ENCODE measurements at places on chromosomes 3 and 15.

GRCh38 chr3:155701882-155702465 is 42.9 kb downstream of the PLCH1 start:
- no peak for DNase-seq

DNA sequence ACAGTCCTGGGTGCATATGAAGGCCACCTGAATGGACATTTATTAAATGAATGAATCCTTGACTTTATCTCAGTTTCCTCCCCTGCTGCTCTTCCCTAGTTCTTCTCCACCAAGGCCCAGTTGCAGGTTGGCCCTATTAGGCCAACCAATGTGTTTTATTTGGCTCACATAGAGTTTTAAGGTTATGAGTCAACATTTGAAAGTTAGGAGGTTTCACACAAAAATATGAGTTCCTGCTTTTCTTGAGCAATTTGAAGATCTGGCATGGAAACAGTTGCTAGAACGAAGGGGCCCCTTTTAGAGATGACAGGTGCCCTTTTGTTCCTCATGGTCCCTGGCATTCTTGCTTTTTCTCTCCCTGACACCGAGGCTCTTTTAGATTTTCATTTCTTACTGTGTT is 83.0 kb upstream of the PDZRN3 start:
- DNase-seq, result no peak

DNA sequence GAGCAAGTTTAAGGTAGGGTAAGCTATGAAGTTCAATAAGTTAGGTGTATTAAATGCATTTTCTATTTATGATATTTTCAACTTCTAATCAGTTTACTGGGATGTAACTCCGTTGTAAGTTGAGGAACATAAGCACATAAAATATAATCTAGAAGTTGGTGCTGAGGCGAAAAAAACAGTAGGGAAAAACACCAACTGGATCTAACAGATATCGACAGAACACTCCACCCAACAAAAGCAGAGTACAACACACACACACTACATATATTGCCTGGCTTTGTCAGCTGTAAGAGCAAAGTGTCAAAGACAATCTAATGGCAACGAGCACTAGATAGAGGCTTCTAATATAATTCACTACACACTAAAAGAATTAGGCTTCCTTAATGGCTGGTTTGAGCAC is 8.4 kb downstream of the PIK3R4 start:
- DNase-seq, result no peak

- DNase-seq, result no peak
Measured at GRCh38 chr3:140974900-140975299, 33.3 kb downstream of the SLC25A36 start.

DNA sequence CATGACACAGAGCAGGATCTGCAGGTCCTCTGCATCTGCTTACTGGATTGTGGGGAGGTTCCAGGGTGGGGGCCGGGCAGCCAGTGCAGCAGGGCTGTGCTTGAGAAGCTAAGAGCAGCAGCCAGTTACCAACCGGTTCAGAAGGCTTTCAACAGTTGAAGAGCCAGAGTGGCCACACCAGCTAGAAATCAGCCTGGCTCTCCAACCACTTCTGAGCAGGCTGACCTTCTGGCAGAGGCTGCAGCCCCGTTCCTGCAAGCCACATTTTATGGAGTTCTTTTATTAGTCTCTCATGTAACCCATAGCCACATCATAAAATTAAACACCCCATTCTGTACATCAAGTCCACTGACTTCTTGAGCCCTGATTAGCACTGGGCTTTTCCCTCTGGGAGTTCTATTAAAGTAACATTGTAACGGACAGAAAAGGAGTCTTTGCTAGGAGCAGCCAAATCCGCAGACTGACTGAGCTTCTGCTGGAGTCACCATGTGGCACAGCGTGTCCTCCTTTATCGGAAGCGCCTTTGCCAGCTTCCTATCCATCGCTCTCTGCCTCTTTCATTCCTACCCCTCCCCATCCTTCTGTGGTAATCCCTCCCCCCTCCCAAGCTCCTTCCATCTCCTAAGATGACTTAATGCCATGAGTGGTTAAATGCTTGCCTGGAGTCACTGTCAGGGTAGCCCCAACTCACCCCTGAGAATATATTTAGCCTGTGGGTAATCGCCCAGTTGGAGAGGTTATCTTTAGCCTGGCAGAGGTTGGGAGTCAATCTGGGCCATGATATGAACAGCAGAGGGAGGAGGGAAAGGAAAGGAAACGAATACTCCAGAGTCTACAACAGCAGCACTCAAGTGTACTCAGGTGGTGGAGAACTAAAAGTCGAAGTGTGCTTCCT is 138.5 kb upstream of the HES1 start:
- no peak for DNase-seq

DNA sequence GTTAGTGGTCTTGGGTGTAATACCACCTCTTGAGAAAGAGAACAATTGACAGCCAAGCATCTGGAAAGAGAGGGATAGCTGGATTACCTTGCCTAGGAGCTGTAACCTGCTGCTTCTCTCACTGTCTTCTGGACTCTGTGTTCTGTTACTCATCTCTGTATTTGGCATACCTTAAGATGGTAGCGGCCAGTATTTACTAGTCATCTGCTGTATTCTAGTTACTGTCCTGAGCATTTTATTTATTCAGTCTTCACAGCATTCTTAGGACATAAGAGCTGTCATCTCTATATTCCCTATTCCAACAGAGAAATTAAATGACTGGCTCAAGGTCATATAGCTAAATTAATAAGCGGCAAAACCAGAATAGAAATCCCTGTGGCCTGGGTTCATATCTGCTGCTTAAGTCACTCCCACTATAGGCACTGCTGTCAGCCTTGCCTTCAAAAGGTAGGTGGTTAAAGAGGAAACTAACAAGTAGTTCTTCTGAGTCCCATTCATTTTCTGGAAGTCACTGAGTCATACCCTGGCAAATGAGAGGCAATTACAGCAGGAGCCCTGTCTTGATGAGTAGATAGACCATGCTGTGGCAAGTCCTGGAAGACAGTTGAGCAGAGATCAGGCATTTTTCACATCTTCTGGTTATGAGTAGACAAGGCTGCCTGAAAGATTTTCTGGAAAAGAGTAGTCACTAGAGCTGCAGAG is 68.2 kb downstream of the RAB7A start:
- DNase-seq, result no peak

DNA sequence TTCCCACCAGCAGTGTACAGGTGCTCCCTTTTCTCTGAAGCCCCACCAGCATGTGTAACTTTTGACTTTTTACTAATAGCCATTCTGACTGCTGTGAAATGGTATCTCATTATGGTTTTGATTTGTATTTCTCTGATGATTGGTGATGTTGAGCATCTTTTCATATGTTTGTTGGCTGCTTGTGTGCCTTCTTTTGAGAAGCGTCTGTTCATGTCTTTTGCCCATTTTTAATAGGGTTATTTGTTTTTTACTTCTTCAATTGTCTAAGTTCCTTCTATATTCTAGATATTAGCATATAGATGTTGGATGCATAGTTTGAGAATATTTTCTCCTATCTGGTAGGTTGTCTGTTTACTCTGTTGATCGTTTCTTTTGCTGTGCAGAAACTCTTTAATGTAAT is 14.6 kb downstream of the ACTC1 start:
- DNase-seq, result no peak

DNA sequence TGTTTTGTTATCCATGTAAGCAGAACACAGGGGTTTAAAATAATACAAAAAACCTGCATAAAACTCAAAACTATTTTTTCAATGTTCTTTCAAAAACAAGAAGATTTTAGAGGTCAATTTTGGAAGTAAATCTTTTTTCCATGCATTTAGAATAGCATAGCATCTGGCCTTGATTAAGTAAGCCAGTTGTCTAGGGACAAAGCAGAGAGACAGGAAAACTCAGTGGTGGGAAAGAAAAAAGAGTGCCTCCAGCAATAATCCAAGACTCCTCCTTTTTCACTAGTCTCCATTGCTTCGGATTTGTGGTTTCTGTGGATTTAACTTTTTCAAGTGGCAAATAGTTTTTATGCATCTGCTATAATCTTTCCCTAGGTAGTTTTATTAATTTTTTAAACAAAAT is 88.9 kb downstream of the SUCNR1 start:
- DNase-seq, result no peak

DNA sequence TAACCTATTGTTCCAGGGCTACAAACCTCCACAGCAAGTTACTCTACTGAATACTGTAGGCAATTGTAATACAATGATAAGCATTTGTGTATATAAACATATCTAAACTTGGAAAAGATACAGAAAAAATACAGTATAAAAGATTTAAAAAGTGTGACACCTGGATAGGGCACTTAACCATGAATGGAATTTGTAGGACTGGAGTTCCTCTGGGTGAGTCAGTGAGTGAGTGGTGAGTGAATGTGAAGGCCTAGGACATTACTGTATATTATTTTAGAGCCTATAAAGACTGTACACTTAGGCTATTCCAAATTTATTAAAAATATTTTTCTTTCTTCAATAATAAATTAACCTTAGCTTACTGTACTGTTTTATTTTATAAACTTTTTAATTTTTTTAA is 38.4 kb upstream of the SLC25A36 start:
- no peak for DNase-seq

GRCh38 chr15:77738441-77739302 is 106.0 kb upstream of the LINGO1 start:
- DNase-seq, result no peak
